ENCODE measurements at places on chromosomes 1 and 21.

- DNase-seq = no peak
These were observed 500.7 kb upstream of the NFIA start for GRCh38 chr1:60581455-60582220.

DNA sequence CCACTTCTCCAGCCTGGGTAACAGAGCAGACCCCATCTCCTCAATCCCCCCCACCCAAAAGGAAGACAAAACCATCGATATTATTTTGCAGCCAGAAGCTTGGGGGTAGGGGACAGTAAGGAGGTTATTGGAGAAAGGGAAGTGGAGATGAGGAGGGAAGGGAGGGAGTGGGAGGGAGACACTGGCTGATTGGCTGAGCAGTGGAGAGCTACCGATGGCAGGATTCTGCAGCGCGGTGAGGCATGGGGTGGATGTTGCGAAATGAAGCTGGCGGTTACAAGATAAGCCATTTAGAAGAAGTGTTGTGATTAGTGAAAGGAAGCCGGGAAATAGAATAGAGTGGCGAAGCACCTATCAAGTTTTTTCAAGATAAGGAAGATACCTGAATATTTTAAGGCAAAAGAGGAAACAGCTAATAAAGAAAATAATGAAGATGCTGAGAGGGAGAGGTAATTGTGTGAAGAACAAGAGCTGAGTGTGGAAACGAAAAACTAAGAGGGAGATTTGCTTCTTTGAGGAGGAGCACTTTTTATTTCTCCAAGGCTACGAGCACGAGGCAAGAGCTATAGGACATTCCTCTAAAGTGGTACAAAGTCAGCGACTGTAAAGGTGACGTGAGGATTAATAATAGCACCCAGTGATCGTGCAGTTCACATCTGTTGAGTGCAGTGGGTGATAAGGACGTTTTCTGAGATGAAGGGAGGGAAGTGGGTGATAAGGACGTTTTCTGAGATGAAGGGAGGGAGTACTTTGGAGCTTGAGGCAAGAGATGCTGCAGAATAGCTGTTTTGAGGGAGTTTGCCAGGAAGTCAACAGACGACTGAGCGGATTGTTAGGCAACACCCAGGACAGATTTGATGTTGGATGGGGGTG, 103.2 kb upstream of the KIF26B start:
- DNase-seq = no peak

GRCh38 chr1:71339238-71339637, 258.4 kb upstream of the ZRANB2 start:
- DNase-seq = no peak

- peak; percentile 57 for DNase-seq
These were observed at the start of gene AIM2 for GRCh38 chr1:159076438-159077119. AIM2 (minus strand) TSS chr1:159076766; CDS start chr1:159073499, 3,267 bp downstream.

DNA sequence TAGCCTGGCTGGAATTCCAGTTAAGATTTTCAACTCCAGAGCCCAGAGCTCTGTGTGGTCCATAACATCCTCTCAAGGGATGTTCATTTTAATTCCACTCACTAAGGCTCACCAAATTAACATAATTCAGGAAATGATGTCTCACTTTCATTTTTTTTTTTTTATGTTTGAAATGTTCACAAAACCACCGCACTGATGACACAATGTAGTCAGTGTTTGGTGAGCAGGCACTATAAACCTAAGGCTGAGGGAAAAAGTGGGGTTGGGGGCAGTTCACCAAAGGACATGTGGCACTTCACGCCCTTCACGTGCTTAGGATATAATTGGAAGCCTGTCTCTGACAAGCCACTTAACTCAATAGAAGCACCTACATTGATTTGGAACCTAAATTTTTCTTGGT, 177.3 kb upstream of the CAMK1G start:
- DNase-seq = no peak

DNA sequence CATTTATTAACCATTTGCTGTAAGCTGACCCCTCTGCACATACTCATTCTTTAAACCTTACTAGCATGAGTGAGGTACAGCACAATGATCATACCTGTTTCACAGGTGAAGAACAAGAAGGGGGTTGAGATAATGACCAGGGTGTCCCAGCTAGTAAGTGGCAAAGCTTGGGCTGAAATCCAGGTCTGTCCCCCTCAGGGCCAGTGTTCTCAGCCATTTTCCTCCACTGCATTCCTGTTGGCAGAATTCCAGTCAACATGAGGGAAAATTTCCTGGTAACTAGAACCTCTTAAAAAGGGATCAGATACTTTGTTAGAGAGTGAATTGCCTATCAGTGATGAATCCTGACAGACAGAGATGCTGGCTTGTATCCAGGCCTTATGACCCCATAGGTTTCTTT, 48.1 kb downstream of the SPATA46 start:
- DNase-seq = no peak

GRCh38 chr1:143699731-143700130, 272.1 kb downstream of the FAM72C start:
- DNase-seq = no peak

- DNase-seq = no peak
These were observed 34.5 kb downstream of the EPHA10 start for GRCh38 chr1:37730376-37730775.

- DNase-seq = peak; percentile 79
These were observed 64.0 kb downstream of the SLC19A1 start for GRCh38 chr21:45478115-45478801.

- no peak for DNase-seq
These were observed 194.3 kb downstream of the RPS6KC1 start for GRCh38 chr1:213245260-213245910.

DNA sequence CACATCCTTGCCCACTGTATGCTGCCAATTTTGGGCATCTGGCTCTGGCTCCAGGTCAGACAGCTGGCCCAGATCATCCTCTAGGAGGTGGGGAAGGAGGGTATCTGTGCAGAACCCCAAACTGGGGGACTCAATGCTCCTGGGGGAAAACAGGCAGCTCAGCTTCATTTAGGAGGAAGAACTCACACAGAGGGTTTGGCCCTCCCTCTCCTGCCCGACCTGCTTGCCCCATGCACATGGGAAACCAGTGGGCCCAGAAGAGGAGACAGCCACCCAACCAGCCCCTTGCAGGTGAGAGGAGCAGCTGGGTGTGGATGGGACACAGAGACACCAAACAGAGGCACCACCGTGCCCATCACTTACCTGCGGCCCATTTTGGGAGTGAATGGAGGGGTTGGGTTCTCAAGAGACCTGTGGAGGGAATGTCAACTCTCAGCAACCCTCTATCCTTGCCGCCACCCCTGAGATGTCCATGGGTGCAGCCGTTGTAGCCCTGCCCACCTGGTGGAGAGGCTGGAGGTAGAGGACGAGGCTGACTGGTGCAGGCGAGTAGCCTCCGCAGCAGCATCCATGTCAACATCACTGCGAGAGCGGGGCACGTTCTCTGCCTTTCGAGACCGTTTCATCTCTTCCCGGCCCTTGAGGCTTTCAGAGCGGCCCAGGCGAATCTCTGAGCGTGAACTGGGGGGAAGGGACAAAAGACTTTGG, 27.5 kb downstream of the LRRC71 start:
- DNase-seq = no peak

All from T-cell (primary cell).